ENCODE measurements at places on chromosomes 2 and 18. TPM values are rescaled to one million over a fixed set of nuclear protein-coding genes. Genes with fewer than 3 reads are reported as not detected.

- no peak for DNase-seq
Observed at GRCh38 chr2:26429779-26430578, 28.3 kb downstream of the DRC1 start.

DNA sequence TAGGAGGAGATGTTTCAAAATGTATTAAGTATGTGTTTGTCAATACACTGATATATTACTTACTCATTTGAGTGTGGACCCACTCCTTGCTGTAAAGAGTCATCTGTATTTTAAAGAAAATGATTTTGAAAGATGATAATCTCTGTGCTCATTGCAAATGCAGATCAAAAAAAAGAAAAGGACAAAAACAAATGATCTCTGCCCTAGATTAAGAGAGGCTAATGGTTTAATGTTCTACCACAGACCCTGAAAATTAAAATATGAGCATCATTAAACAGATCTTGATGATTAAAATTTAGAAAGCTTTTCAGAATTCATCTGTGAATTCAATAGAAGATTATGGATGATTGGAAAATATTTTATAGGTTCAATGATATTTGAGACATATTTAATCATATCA, 136.5 kb downstream of the CNTNAP5 start:
- no peak for DNase-seq

MSTN gene
- not detected for total RNA-seq

- no peak for DNase-seq
Observed at GRCh38 chr2:159381574-159381973, 95.1 kb upstream of the WDSUB1 start.

- no peak for DNase-seq
Observed at GRCh38 chr18:11955239-11956029, 25.9 kb upstream of the IMPA2 start.

- no peak for DNase-seq
Observed at GRCh38 chr2:201890453-201890852, 84.1 kb downstream of the CDK15 start.

DNA sequence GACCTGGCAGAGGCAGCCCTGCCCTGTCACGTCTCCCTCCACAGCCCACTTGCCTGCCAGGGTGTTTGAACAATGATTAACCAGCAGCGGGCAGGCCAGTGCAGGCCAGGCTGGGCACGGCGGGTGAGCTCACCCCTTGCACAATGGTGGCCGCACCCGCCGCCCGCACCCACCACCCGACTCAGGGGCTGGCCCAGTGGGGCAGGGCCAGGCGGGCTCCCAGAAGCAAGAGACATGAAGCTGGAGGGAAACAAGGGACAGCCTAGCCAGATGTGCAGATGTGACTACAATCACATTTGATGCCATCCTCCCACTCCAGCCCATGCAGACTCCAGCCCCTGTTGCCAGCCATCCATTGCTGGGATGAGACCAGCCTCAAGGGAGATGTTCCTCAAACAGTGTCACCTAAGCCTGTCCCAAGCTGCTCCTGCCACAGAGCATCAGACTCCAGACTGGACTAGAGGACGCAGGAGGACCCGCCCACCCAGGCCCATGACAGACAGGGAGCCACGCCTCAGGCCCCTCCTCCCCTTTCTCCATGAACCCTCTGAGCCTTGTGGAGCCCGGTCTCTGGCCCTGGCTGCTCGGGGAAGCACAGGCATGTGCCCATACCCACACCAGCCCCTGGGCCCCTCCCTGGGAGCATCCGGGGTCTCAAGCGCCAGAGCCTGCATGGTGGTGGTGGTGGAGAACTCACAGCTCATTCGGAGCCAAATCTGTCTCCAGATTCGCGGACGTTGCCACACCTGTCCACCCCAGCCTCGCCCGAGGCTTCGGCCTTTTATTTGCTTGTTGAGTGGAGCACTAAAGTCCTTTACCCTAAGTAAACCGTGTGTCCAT, 45.0 kb downstream of the SDC1 start:
- DNase-seq: peak; percentile 39

GRCh38 chr2:220550995-220551700, 923.7 kb downstream of the SLC4A3 start:
- no peak for DNase-seq

DNA sequence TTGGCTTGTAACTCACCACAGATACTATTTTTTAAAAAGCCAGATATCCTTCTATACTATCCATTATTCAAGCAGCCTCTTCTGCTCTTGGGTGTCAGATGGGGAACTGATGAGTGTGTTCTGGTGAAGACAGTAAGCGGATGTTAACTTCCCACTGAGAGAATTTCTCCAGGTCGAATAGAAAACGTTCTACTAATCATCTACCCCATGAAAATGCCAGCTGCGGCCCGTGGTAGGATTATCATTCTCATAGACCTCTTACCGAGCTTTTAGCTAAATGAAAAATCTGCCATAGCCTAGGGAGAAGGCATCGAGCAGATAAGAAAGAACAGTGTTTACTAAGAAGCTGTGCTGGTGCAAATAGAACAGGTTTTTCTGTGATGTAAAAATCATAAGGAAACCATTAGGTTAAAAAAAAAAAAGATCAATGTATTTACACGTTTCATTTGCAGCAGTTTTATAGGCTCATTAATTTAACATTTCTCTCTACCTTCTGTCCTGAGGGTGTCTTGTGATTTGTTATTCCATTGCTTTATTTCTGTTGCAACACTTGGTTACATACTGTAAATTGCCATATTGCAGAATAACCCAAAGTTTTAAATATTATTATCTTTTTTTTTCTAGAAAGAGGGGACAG, 1521.5 kb upstream of the ZEB2 start:
- no peak for DNase-seq

DNA sequence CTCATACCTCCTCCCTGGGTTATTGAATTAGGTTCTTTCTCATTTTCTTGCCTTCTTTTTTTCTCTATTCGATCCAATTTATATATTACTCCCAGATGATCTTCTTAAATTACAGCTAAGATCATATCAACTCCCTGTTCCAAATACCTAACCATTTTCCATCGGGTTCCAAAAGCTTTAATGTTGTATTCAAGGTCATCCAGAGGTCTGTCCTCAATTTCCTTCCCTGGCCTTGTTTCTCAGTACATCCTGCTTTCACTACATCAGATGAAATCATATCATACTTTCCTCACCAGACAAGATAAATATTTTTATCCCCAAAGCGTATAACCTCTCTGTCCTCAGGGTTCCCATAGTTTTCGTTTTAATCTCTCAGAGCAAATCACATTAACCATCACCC, 36.3 kb upstream of the GREB1L start:
- DNase-seq: no peak

ACVR1C gene
- total RNA-seq: 0.61 TPM

Measured in CD8-positive, alpha-beta memory T cell (primary cell).